SJSA1 (cell line): ENCODE measurements at places on chromosomes 1 and 21.

DNA sequence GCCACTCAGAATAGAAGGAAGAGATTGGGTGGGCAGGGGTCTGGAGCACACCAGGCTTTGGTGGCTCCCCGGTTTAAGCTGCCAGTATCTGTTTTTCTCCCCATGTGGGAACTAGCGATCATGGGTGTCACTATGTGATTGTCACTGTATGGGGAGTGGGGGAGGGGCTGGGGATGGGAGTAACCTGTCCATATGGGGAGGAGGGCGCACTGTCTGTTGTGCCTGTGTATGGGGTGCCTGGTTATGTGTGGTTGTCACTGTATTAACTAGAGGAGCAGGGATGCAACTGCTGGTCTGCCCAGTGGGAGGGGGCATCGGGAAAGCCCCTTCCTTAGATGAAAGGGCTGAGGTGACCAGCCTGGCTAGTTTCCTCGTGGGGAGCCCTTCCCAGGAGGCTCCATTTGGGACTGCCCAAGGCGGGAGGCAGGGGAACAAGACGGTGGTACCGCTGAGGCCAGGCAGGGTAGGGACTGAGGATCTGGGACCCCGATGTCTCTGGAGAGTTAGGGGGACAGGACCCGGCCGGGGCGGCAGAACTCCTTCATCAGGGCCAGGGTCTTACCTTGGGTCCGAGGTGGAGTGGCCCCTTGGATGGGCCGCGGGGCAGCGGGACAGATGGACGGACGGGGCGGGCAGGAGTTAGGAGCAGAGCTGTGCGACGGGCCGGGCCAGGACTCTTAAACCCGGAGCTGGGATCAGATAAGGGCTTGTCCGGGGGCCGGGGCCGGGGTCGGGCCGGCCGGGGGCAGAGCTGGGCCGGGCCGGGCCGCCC, at the start of gene KCNJ10:
Gene KCNJ10, minus strand, starts transcription at position 701 of the 772 bp plus-strand sequence. CDS start 27,628 bp downstream, outside the sequence.
- H3K27ac ChIP-seq: no peak within 1 kb of the TSS
- no peak for DNase-seq

DNA sequence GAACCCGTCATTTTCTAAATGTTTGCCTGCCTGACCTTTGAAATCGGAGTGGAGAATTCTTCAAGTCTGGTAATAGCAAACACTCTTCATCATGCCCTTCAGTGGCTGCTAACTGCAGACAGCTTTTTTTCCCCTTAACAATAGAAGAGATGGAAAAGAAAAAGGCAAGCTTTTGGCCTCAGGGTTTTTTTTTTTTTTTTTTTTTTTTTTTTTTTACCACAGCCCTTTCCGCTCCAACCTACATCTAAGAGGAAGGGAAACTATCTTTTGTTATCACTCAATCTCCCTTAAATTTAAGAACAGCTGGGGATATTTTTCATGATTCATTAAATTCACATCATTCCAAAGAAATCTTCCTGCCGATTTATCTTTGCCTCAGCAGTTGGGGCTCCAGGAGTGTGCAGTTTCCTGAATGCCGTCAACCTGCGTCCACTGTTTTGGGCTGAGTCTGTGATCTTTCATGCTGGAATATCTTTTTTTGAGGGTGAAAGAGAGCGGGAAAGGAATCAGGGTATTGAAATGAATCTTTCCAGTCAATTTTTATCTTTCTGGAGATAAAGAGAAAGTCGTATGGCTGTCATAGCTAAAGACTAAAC, 144.5 kb upstream of the SMYD2 start:
- no peaks in the 10 kb centered on the region for H3K36me3 ChIP-seq
- 0 out of 2 replicates have a peak, but pooled peaks cover 2% of the 10 kb centered on the region for H3K27me3 ChIP-seq
- no peaks in the 10 kb centered on the region for H3K4me1 ChIP-seq
- no peak for DNase-seq

DNA sequence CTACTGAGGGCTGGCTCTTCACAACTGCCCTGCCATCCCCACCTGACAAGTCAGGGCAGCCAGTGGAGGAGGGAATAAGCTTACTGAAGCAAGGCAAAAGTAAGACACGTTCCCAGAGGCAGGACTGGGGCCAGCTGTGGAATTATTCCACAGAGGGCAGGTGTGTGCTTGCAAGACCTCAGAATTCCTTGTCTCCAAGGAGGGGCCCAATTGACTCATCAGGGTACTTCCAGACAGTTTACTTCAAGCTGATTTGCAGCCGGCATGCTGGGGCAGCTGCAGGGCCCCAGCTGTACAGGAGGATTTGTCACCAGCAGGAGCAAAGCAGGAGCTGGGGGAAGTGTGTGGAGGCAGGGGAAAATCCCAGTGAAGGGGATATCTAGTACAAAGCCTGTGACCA, 167.5 kb upstream of the CAMK1G start:
- peaks cover 17% of the 10 kb centered on the region for H3K4me1 ChIP-seq
- no peaks in the 10 kb centered on the region for H3K27me3 ChIP-seq
- no peaks in the 10 kb centered on the region for H3K36me3 ChIP-seq
- H3K4me3 ChIP-seq: no peak overlapping the region

- no peak overlapping the region for H3K27ac ChIP-seq
- no peaks in the 10 kb centered on the region for H3K4me1 ChIP-seq
- H3K27me3 ChIP-seq: no peaks in the 10 kb centered on the region
Observed at GRCh38 chr21:41207401-41208375, 39.7 kb downstream of the BACE2 start.

- no peaks in the 10 kb centered on the region for H3K4me1 ChIP-seq
- H3K27ac ChIP-seq: no peak overlapping the region
- no peak overlapping the region for H3K4me3 ChIP-seq
- H3K27me3 ChIP-seq: no peaks in the 10 kb centered on the region; the same call in 1 of the 2 replicates
Observed at GRCh38 chr1:70033266-70033873, 172.0 kb downstream of the LRRC40 start.

- H3K4me3 ChIP-seq: no peak overlapping the region
- no peaks in the 10 kb centered on the region for H3K27me3 ChIP-seq
- peaks cover 80% of the 10 kb centered on the region for H3K4me1 ChIP-seq
Observed at GRCh38 chr1:9319208-9319788, 26.6 kb downstream of the SPSB1 start.

- 0 out of 2 replicates have a peak, but pooled peaks cover 3% of the 10 kb centered on the region for H3K4me1 ChIP-seq
- H3K36me3 ChIP-seq: no peaks in the 10 kb centered on the region
- H3K4me3 ChIP-seq: no peak overlapping the region
- H3K27ac ChIP-seq: no peak overlapping the region
- no peak for DNase-seq
- H3K27me3 ChIP-seq: no peaks in the 10 kb centered on the region
Observed at GRCh38 chr1:74522148-74522547, 9.7 kb upstream of the LRRC53 start.

- no peaks in the 10 kb centered on the region for H3K36me3 ChIP-seq
- no peaks in the 10 kb centered on the region; the same call in 1 of the 2 replicates for H3K27me3 ChIP-seq
- DNase-seq: no peak
- no peaks in the 10 kb centered on the region for H3K4me1 ChIP-seq
- no peak overlapping the region for H3K4me3 ChIP-seq
- no peak overlapping the region for H3K27ac ChIP-seq
Observed at GRCh38 chr1:219664310-219665029, 51.6 kb upstream of the ZC3H11B start.

GRCh38 chr1:91913018-91913417, 27.1 kb upstream of the TGFBR3 start:
- H3K4me1 ChIP-seq: 0 out of 2 replicates have a peak, but pooled peaks cover 3% of the 10 kb centered on the region
- H3K4me3 ChIP-seq: no peak overlapping the region
- H3K27me3 ChIP-seq: no peaks in the 10 kb centered on the region
- H3K27ac ChIP-seq: no peak overlapping the region

GRCh38 chr1:242146652-242147051, 147.8 kb upstream of the MAP1LC3C start:
- no peaks in the 10 kb centered on the region for H3K27me3 ChIP-seq
- H3K27ac ChIP-seq: no peak overlapping the region
- no peak for DNase-seq
- H3K4me3 ChIP-seq: no peak overlapping the region
- no peaks in the 10 kb centered on the region for H3K4me1 ChIP-seq

DNA sequence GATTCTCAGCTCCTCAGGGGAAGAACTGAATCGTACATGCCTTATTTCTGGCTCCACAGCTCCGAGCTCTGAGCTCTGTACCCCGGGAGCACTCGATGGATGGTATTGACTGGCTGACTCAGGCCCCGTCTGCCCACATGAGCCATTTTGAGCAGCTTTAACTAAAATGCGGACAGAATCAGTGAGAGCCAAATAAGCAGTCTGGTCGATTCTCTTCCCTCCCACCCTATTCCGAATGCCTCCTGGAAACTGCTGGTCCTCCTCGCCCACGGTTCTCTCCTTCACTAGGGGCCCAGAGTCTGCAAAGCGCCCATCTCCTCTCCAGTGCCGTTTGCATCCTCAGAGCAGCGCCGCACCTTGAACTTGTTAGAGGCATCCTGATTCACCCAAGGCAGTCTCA, 125.9 kb upstream of the IRF2BP2 start:
- H3K27me3 ChIP-seq: no peaks in the 10 kb centered on the region
- DNase-seq: no peak
- H3K27ac ChIP-seq: no peak overlapping the region
- no peaks in the 10 kb centered on the region for H3K36me3 ChIP-seq
- H3K4me3 ChIP-seq: no peak overlapping the region

- H3K27me3 ChIP-seq: no peaks in the 10 kb centered on the region
- H3K36me3 ChIP-seq: no peaks in the 10 kb centered on the region
- H3K4me3 ChIP-seq: no peak overlapping the region
- DNase-seq: no peak
Observed at GRCh38 chr1:189463166-189463565, 1014.5 kb downstream of the BRINP3 start.

- H3K4me3 ChIP-seq: no peak overlapping the region
- H3K27me3 ChIP-seq: no peaks in the 10 kb centered on the region
- DNase-seq: no peak
- no peak overlapping the region for H3K27ac ChIP-seq
- peaks cover 52% of the 10 kb centered on the region for H3K4me1 ChIP-seq
Observed at GRCh38 chr1:27599605-27600497, 4.1 kb downstream of the AHDC1 start.

- no peaks in the 10 kb centered on the region for H3K36me3 ChIP-seq
- H3K4me1 ChIP-seq: peaks cover 6% of the 10 kb centered on the region
- no peak overlapping the region for H3K27ac ChIP-seq
- H3K27me3 ChIP-seq: peaks cover 15% of the 10 kb centered on the region
Observed at GRCh38 chr1:21651214-21652042, 17.7 kb downstream of the RAP1GAP start.

GRCh38 chr1:206668351-206668750, 16.4 kb upstream of the MAPKAPK2 start:
- H3K4me3 ChIP-seq: no peak overlapping the region
- H3K4me1 ChIP-seq: 0 out of 2 replicates have a peak, but pooled peaks cover 7% of the 10 kb centered on the region
- no peaks in the 10 kb centered on the region for H3K27me3 ChIP-seq
- H3K27ac ChIP-seq: no peak overlapping the region

DNA sequence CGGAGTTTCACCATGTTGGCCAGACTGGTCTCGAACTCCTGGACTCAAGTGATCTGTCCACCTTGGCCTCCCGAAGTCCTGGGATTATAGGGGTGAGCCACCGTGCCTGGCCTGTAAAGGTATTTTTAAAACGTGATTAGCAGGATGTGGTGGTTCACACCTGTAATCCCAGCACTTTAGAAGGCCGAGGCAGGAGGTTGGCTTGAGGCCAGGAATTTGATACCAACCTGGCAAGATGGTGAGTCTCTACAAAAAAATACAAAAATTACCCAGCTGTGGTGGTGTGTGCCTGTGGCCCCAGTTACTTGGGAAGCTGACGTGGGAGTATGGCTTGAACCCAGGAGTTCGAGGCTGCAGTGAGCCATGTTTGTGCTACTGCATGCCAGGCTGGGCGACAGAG, 43.3 kb upstream of the SOD1 start:
- no peak overlapping the region for H3K4me3 ChIP-seq
- no peak overlapping the region for H3K27ac ChIP-seq
- no peaks in the 10 kb centered on the region for H3K36me3 ChIP-seq
- H3K27me3 ChIP-seq: no peaks in the 10 kb centered on the region

DNA sequence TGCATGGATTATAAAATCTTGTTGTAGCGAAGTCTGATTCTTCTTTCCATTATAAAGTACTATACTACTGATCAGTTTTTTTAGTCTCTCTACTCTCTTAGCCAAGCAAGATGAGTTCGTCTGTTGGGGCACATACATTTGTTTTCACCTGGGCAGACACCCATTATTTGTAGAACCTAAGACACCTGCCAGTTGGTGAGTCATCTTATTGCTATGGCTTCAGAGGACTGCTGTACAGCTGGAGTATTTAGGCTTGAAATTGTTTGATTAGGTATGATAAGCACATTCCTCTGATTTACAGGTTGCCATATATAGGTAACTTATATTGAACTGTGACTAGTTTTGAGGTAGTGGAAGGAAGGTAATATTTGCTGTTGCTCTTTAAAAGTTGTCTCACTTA, 17.2 kb downstream of the RBM15 start:
- no peak overlapping the region for H3K4me3 ChIP-seq
- DNase-seq: no peak
- peaks cover 75% of the 10 kb centered on the region for H3K36me3 ChIP-seq
- no peaks in the 10 kb centered on the region for H3K4me1 ChIP-seq
- H3K27me3 ChIP-seq: no peaks in the 10 kb centered on the region

DNA sequence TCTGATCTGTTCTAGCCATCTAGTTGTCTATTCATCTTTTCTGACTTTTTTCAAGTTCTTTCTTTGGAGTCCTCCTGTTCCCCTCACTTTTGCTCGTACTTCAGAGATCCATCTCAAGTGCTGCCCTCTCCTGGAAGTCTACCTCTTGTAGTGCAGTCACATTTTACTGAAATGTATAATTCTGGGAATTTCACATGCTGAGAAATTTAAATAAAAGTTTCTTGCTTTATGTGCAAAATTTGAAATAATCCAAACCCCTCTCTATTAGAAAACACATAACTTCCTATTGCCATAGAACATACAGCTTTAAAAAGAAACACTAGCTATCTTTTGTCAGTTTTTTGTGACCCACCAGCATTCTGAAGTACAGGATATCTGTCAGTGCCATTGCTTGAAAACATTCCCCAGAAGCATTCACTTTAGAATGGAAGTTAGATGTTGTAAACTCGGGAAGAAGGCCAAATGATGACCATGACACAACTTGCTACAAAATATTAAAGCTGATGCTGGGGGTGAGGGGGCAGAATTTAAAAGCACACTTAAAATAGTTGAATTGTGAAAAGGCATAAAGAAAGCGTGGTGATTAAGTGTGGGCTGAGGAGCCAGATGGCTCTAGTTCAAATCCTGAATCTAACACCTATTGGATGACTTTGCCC, 22.0 kb downstream of the RLF start:
- no peaks in the 10 kb centered on the region for H3K4me1 ChIP-seq
- no peaks in the 10 kb centered on the region for H3K27me3 ChIP-seq
- H3K4me3 ChIP-seq: no peak overlapping the region
- no peaks in the 10 kb centered on the region for H3K36me3 ChIP-seq

- no peaks in the 10 kb centered on the region for H3K36me3 ChIP-seq
- DNase-seq: no peak
- H3K27ac ChIP-seq: no peak overlapping the region
- H3K4me3 ChIP-seq: no peak overlapping the region
- H3K27me3 ChIP-seq: no peaks in the 10 kb centered on the region
Observed at GRCh38 chr1:110490791-110491451, 28.1 kb downstream of the KCNA10 start.

DNA sequence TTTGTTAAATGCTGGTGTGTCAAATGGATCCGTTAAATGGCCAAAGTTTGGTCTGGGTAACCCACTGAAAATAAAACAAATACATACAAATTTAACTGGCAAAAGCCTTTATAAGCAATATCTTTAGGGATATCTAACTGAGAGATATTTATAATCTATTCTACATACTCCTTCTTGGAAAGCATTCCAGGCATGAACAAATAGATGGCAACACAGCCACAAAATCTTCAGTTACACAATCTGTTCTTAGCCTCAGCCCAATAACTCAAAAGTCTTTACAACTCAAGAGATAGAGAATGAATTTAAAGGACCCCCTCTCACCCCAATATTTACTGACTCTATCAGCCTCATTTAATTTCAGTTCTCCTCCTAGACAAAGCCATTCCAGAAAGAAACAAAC, 58.7 kb downstream of the NRDC start:
- no peaks in the 10 kb centered on the region for H3K4me1 ChIP-seq
- DNase-seq: no peak
- H3K27ac ChIP-seq: no peak overlapping the region
- H3K4me3 ChIP-seq: no peak overlapping the region
- no peaks in the 10 kb centered on the region for H3K27me3 ChIP-seq
